ENCODE measurements at places on chromosomes 4 and X.

DNA sequence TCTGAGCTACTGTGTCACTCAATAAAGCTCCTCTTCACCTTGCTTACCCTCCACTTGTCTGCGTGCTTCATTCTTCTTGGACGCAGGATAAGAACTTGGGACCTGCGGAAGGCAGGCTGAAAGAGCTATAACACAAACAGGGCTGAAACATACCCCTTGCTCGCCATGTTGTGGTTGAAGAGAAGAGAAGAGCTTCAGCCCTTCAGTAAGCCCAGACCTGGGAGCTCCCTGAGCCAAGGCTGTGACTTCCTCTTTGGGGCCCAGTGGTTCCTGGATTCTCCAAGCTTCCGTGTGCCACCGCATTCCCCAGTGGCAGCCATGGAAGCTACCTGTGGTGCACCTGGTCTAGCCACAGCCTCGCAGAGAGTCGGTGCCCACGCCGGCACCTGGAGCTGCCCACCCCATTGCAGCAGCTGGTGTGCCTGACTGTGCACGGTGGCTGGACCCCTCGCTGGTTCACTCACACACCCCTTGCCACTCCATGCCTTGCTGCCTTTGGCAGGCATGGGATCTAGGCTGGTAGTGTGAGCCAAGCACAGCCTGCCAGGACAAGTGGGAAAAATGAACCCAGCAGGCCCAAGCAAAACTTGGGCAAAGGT is 160.6 kb downstream of the EVC2 start:
- DNase-seq = no peak

DNA sequence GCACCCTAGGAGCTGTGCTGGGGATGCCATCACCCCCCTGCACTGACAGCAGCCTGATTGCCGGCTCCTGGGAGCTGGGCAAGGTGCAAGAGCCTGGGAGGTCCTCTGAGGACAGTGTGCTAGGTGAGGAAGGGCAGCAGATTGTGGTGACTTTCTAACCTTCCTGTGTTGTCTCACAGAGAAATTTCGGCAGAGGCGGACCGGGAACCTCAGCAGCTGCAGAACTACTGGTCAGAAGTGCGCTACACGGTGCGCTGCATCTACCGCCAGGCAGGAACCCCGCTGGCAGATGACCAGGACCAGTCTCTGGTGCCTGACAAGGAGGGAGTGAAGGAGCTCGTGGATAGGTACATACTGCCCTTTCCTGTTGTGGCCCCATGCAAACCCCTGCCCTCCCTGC is 89.8 kb downstream of the FAM193A start:
- no peak for DNase-seq

GRCh38 chr4:156971165-156971675 is 379 bp downstream of the PDGFC start:
- DNase-seq = no peak

DNA sequence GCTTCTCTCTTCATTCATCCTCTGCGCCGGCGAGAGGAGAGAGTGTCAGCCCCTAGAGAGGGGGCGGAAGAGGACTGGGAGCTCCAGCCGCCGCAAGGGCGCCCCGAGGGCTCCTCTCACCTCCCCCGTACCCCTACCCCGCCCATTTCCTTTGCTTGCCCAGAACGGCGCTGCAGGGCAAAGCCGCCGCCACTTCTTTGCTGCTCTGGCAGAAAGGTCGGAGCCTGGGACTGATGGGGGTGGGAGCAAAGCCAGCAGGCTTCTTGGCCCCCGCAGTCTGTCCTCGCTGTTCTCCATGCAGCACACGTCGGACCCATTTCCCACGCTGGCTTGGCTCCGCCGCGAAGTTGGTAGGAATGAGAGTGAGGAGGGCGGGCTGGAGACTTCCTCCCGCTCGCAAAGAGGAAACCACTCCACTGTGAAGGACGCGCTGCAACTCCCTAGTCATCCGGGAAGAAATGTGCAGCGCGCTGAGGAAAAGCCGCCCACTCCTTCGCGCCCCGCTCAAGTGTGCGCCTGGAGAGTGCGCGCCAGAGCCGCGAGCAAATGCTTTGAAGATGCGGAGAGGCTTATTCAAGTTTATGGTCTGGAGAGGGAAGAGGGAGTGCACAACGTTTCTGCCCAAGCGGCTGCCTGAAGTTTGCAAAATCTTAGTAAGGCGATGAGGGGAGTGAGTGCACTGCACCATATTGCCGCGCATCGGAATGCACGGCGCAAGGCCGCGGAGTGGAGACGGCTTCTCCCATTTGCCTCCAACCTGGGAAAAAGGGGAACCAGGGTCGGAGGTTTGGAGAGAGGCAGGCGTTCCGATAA is 2.8 kb upstream of the PCDH7 start:
- DNase-seq = no peak

DNA sequence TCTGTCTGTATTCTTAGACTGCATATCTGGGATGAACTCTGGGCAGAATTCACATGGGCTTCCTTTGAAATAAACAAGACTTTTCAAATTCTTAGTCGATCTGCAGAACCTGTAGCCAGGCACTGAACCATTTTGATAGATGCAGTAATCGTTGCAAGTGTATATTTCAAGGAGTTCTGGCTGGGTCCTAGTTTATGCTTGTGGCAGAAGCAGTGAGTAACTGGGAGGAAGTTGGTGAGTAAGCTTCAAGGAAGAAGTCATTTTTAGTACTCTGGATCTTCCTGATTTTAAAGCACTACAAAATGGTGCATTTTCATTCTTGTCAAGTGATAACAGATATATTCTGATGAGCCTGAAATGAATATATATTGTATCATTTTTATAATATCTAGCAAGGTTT is 9.5 kb downstream of the HPRT1 start:
- no peak for DNase-seq

DNA sequence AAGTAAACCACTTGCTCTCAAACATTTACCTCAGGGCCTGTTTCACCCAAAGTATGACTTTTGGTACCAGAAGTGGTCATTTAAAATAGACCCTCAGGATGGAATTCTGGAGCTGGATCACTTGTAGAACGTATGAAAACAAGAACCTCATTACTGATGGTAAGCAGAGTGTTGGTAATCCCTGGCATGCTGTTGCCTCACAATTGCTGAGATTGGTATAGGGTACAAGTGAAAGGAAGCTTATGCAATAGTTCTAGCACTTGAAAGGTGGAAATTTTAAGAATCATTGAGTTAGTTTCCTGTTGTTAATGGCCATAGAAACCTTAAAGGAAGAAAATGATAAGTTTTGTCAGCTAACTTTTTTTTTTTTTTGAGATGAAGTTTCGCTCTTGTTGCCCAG is 22.3 kb upstream of the THOC2 start:
- no peak for DNase-seq

- no peak for DNase-seq
Observed at GRCh38 chr4:105686571-105686970, 21.9 kb downstream of the INTS12 start.

DNA sequence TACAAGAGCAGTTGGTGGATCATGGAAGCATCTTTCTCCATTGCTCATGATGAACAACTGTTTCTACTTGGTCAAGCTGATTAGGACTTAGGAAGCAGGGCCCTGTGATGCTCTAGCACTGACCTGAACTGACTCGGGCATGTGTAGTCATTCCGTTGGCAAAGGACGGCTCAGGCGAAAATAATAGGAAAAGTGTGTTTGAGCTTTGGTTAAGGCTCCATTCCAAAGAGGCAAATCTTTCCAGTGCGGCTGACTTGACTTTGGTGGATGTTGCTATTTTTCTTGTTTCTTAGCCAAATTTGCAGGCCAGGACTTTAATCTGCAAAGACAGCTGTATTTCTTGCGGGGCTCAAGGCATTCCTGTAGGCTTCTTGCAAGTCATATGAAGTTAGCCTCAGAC is 39.5 kb downstream of the ZNF518B start:
- DNase-seq = no peak

DNA sequence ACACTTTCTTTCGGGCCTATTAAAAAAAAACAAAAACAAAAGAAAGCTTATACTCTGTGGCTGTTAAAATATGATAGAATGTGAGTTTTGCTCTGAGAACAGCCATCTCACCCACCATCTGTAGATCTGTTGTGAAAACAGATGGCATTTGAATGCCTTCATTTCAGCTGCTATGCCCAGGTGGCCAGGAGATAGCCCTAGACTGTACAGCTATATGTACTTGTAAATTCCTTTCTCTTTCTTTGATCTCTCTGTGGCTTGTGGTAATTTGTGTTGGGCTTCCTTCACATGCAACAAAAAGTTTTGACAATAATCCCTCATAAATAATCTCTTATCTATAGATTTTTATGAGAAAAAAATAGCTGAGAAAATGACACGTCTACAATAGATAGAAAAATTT is 38.1 kb downstream of the PNPLA4 start:
- DNase-seq = no peak

GRCh38 chr4:36551697-36552214 is 270.3 kb downstream of the DTHD1 start:
- DNase-seq = no peak

GRCh38 chr4:40251366-40251765 is 54.5 kb downstream of the RHOH start:
- DNase-seq = no peak

DNA sequence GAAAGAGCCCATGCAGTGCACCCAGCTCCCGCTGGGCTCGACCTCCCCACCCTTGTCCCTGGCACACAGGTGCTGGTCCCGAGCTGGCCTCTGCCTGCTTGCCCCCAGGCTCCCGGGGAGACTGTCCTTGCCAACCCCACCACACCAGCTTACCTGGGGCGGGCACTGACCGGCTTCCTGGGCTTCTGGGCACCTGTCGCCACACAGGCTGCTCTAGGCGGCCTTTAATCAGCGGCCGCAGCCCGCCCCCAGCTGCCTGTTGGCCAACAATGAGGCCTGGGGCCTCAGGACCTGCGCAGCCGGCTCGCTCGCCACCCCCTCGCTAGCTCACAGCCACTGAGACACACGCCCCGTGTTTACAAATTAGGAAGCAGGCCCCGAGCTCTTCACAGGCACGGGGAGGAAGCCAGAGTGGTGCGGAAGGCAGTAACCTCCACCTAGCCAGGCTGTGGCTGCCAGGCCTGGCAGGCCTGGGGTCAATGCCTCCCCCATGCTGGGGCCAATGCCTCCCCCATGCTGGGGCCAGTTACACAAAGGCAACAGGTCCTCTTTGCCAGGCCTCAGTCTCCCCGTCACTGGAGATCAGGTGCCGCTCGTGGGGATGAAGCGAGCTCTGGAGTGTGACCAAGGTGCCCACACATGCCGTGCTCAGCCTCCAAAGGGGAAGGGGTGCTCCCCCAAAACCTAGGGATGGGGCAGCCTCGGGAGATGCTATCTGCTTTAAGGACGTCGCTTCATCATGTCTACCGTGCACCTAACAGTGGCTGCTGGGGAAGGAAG is at the start of gene TREX2:
TREX2 (minus strand) TSS at position 201 of the 780 bp plus-strand sequence. CDS start 626 bp downstream, outside the sequence.
- DNase-seq = no peak

- no peak for DNase-seq
Observed at GRCh38 chrX:11733614-11734013, 24.4 kb upstream of the MSL3 start.

DNA sequence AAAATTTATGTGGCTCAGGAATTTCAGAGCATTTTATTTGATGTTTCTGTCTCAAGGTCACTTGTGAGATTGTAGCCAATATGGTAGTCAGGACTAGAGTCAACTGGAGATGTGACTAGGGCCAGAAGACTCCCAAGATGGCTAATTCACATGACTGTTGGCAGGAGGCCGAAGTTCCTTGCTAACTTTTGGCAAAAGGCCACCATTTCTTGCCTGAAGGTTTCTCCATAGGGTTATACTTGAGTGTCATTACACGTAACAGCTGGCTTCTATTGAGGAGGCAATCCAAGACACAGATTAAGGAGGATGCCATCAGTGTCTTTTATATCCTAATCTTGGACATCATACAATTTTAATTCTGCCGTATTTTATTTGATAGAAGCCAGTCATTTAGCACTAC is 162.3 kb upstream of the MAOA start:
- DNase-seq = no peak

DNA sequence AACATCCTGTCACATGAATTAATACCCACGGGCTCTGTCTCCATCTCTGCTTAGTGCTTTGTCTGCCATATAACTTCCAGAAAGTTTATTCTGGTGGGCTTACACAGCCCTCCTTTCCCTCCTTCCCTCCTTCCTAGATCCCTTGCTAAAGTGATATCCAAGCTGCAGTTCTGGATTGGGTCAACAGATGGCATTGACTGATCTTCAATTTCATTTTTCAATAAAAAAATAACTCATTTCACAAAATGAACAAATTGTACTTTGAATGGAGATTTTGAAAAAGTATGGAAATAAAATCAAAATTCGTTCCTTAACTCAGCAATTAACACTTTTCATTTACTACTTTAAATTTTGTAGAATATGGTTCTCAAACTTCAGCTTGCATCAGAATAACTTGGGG is 94.9 kb downstream of the NXF2 start:
- DNase-seq = no peak

Data from germinal center (tissue), 1 donor.